ENCODE measurements at places on chromosomes 13 and 19.

GRCh38 chr19:752652-753517 lies 2.0 kb downstream of the MISP start:
- DNase-seq: no peak

- no peak for DNase-seq
These were observed 2.0 kb upstream of the UBA2 start for GRCh38 chr19:34426096-34426661.

DNA sequence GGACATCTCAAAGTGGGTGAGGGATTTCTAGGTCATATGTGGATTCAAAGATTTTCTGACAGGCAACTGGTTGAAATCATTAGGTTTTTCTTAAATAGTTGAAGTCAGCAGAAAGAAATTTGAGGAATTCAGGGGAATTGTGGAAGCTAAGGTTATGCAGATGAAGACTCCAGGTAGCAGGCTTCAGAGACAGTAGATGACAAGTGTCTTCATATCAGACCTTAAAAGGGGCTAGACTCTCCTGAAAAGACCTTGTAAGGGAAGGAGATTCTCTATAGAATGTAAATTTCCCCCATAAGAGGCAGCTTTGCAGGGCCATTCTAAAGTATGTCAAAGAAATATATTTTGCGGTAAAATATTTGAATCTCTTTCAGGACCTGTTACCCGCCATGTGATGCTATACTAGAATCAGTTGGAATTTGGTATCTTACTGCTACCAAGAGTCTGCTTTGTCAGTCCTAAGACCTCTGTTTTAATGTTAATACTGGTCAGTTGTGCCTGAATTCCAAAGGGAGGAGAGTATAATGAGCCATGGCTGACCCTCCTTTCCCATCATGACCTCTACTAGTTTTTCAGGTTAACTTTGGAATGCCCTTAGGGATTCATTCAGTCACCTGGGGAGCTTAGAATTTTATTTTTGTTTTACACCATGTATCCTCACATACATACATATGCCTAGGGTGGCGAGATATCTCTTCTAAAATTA lies 1115.5 kb upstream of the SLC10A2 start:
- DNase-seq: no peak

DNA sequence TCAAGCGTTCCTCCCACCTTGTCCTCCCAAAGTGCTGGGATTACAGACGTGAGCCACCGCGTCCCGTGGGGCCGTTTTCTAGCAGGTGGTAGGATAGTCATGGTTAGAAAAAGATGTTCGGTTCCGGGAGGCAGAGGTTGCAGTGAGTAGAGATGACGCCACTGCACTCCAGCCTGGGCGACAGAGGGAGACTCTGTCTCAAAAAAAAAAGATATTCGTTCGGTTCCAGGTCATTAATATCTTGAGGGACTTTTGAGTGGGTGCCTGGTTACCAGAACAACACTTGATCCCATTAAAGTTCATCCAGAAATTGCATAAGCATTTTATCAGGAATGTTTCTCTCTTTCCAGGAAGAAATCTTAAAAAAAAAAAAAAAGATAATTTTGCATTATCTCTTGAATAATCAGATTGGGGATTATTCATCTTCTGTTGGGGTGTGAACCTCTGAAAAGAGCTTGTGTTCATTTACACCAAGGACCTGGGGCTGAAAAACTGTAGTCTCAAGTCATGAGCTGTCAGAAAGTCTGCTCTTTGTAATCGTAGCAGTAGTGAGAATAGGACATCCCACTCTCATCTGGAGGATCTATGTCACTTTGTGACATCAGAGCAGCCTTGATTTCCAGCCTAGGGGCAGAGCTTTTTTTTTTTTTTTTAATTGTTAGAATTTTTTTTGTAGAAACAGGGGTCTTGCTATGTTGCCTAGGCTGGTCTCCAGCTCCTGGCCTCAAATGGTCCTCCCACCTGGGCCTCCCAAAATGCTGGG lies 1.0 kb upstream of the ETHE1 start:
- no peak for DNase-seq

GRCh38 chr13:48575031-48575430 lies 42.2 kb upstream of the RCBTB2 start:
- DNase-seq: no peak

All from D721Med (cell line).